ENCODE measurements at places on chromosomes 16 and 17.

DNA sequence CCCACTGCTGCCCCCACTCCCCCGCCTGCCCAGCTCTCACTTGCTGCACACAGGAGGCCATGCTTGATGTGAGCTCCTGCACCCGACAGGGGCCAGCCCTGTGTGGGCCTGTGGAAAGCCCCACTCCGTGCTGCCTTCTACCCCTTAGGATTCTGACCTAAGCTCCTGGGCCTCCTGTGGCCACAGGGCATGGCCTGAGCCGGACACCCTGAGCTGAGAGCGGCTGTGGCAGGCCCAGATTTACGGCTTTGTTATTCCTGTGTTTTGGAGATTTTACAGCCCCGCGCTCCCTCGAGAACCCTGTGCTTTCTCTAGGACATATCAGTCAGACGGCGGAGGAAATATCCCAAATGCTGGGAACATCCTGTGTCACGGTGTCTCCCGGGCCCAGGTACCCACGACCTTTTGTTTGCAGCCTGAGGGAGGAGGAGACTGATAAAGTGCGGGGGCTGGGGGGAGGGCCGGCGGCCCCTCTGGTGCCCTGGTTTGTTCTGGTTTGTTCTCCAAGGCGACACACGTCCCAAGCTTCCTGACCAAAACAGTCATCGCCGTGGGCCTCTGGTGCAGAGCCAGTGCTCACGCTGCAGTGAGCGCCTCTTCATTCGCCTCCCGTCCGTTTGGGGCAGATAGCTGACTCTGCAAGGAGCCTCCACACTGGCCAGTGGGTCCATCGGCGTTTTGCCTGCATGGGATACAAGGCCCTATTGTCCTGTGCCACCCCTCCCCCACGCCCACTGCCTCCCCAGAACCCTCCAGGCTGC is 363.4 kb downstream of the C16orf95 start:
- no peak for DNase-seq

DNA sequence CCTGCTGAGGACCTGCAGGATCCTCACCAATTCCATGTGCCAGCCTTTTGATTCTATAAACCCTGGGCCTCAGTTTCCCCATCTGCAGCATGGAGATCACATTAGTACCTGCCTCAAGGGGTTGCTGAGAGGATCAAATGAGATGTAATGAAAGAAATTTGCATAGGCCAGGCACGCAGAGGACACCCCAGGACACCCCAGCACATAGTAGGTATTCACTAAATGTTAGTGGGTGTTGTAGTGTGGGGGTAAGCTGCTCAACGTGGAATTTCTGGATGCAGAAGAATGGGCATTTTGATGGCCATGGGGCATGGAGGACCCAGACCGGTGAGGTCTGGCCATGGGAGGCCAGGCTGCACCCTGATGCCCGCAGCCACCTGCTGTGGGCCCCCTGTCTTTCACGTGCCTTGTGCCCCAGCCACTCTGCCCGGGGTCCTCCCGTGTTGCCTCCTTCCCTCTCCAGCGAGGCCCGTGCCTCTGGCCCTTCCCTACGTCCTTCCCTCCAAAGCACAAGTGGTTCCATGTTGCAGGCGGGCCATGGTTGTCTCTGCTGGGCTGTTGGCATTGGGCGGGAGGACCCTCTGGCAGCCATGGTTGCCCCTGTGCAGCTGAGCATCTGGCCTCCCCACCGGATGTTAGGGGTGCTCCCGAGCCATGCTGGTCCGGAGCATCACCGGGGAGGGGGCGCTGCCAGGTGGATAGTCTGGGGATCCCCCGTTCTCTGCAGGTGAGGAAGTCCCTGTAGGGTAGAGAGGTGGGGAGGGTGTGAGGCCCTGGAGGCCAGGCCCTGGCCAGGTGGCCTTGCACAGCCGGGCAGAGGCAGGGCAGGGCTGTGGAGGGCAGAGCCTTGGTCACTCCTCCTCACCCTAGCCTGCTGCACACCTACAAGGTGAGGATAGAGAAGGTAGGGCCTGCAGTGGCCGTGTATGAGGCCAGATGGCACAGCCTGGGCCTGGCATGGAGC is 8.6 kb downstream of the MAP2K3 start:
- no peak for DNase-seq

GRCh38 chr16:10616419-10616755 is 36.0 kb upstream of the EMP2 start:
- no peak for DNase-seq

- DNase-seq = no peak
These were observed 28.2 kb upstream of the ACSF3 start for GRCh38 chr16:89065458-89065822.
